ENCODE measurements at places on chromosomes 7 and 10. TPM values are rescaled to one million over a fixed set of nuclear protein-coding genes. Genes with fewer than 3 reads are reported as not detected.

DNA sequence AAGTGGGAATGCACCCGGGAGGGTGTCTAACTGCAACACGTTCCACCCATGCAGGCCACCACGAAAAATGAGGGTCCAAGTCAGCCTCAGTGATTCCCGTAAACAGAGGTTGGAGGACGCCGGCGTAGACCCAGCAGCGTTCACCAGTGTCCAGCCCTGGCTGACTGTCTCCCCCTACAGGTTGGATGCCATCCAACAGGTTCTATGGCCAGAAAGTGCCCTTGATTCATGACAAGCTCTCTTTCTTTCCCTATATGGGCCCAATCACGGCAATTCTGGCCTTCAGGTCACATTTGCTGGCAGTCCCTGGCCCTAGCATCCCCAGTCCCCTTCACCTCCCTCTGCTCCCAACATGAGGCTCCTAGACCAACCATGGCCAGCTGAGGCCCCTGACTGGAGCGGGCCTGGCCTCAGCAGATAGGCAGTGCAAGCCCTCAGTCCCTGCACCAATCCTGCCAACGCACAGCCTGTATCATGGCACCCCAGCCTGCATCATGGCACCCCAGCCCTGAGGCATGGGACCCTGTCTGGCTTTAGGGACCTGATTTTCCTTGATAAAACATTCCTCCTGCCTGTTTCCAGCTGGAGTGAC is 227.4 kb downstream of the GRID1 start:
- H3K4me3 ChIP-seq: no peak overlapping the region
- H3K36me3 ChIP-seq: no peaks in the 10 kb centered on the region
- H3K4me1 ChIP-seq: no peaks in the 10 kb centered on the region
- H3K27ac ChIP-seq: no peak overlapping the region
- DNase-seq: peak; percentile 30

Gene PDK4
- total RNA-seq: 294 TPM

GRCh38 chr7:45257284-45257683 is 99.7 kb downstream of the RAMP3 start:
- H3K27ac ChIP-seq: no peak overlapping the region

DNA sequence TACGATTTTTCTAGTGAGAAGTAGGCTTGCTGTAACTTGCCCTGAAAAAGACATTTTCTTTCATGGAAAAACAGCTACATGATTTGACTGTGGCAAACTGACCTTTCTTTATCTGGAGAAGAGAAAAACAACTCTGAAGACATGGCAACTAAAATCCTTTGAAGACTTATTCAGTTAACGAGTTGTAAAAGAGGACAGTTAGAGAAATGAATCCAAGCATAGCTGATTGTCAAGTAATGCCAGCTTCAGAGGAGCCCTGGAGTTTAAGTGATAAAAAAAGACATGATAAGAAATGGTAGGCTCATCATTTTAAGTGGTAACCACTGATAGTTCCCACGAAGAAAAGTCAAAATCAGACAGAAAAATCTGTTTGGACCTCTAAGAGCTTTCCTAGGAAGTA is 19.6 kb downstream of the TMEM229A start:
- no peak overlapping the region for H3K27ac ChIP-seq
- H3K27me3 ChIP-seq: no peaks in the 10 kb centered on the region
- H3K4me1 ChIP-seq: no peaks in the 10 kb centered on the region
- no peaks in the 10 kb centered on the region for H3K36me3 ChIP-seq

DNA sequence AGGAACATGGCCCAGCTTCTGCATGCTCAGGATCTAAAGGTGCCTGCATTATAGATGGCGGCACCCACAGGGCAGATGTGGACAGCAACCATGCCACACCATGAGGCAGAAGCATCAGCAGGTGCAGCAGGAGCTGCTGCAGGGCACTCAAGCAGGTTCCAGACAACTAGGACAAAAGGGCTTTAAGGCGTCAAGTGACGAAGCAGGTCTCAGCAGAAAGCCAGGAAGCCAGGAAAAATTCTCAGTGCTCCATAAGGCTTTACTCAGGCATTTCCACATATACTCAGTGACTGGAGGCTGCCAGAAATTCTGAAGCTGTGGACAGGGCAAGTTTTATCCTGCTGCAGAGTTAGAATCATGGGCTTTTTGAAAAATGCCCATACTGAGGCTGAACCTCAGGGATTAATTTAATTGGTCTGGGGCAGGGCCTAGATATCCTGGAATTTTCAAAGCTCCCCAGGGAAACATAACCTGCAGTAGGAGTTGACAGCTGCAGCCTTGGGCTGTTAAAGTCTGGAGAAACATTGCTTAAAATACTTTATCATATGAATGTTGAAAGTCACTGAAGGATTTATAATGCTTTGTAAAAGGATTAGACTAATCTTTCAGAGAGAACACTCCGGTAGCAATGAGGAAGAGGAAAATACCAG is 68.1 kb upstream of the RNF148 start:
- H3K4me1 ChIP-seq: no peaks in the 10 kb centered on the region
- no peak for DNase-seq
- H3K4me3 ChIP-seq: no peak overlapping the region
- H3K27ac ChIP-seq: no peak overlapping the region
- no peaks in the 10 kb centered on the region for H3K36me3 ChIP-seq

Gene PON3
- 0.55 TPM for total RNA-seq

GRCh38 chr7:100632951-100633717 is 8.2 kb downstream of the TFR2 start:
- no peaks in the 10 kb centered on the region for H3K27me3 ChIP-seq
- no peak overlapping the region for H3K27ac ChIP-seq
- peak; percentile 84 for DNase-seq
- peak overlapping the region; percentile 24 for H3K4me3 ChIP-seq
- H3K4me1 ChIP-seq: no peaks in the 10 kb centered on the region
- H3K36me3 ChIP-seq: no peaks in the 10 kb centered on the region

DNA sequence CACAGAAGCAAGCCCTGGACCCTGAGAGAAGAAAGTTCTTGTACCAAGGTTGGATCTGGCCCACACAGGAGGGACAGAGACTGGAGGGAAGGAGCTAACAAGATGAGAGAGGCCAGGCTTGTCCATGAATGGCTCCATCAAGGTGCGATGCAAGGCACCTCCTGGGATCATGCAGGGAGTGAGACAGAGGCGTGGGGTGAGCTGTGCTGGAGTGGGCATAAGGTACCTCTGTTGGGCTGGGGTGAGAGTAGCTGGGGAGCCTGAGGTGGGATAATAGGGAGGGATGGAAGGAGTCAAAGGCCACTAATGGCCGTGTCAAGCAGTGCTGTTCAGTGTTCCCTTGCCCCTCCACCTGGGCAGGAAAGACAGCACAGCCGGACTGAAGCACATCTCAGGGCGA is 9.9 kb downstream of the TMEM72 start:
- DNase-seq: no peak
- no peak overlapping the region for H3K4me3 ChIP-seq
- no peak overlapping the region for H3K27ac ChIP-seq
- H3K27me3 ChIP-seq: no peaks in the 10 kb centered on the region
- H3K4me1 ChIP-seq: no peaks in the 10 kb centered on the region

- no peaks in the 10 kb centered on the region for H3K27me3 ChIP-seq
- H3K4me3 ChIP-seq: no peak overlapping the region
- H3K4me1 ChIP-seq: no peaks in the 10 kb centered on the region
- H3K27ac ChIP-seq: no peak overlapping the region
- no peak for DNase-seq
- H3K36me3 ChIP-seq: no peaks in the 10 kb centered on the region
Measured at GRCh38 chr10:24737001-24737400, 13.3 kb upstream of the ARHGAP21 start.

DNA sequence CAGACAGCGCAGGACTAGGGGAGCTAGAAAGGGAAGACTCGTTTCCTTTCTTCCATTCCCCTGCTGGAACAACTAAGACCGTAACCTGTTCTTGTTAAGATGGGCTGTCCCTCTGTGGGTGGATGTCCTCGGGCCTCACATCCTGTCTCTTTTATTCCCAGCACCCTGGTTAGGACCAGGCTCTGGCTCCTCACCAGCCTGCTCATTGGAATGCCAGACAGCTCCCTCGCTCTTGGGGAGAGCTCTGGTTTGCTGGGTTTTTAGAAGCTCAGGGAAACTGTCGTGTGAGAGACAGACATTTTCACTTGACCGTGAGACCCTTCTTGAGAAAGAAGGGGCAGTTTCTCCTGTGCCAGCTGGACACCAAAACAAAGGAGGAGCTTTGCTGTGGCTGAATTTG is 58.1 kb upstream of the HABP2 start:
- no peak overlapping the region for H3K27ac ChIP-seq
- no peaks in the 10 kb centered on the region for H3K27me3 ChIP-seq
- no peak for DNase-seq
- H3K4me3 ChIP-seq: no peak overlapping the region
- no peaks in the 10 kb centered on the region for H3K36me3 ChIP-seq

DNA sequence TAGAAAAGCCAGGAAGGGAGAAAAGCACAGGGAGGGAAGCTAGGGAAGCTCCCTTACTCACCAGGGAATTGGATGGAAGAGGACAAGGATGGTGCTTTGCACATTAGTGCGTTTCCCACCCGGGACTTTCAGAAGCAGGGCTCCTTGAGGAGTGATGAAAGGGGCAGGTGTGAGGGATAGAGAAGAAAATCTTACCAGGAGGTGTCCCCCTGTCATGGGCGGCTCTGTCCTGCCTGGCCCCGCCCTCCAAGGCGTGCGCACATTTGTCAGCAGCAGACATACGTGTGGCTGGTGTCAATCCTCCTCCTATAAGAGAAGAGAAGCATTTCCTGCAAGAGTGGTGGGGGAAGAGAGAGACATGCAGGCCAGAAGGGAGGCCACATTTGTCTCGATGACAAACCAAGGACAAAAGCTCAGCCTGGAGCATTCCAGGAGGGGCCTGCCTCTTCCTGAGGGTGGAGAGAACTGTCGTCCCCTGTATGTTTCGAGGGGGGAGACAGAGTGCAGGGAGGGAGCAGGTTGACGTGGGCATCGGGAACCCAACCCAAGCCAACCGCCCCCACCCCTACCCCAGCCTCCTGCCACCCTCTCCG is 47.4 kb upstream of the COMTD1 start:
- no peak for DNase-seq
- no peaks in the 10 kb centered on the region for H3K4me1 ChIP-seq
- H3K4me3 ChIP-seq: no peak overlapping the region
- no peaks in the 10 kb centered on the region for H3K36me3 ChIP-seq

- H3K27me3 ChIP-seq: no peaks in the 10 kb centered on the region
- no peaks in the 10 kb centered on the region for H3K4me1 ChIP-seq
- no peak overlapping the region for H3K27ac ChIP-seq
- H3K4me3 ChIP-seq: no peak overlapping the region
Measured at GRCh38 chr7:51187941-51188340, 128.7 kb downstream of the COBL start.

- no peaks in the 10 kb centered on the region for H3K27me3 ChIP-seq
- no peaks in the 10 kb centered on the region for H3K4me1 ChIP-seq
- H3K36me3 ChIP-seq: no peaks in the 10 kb centered on the region
- no peak overlapping the region for H3K4me3 ChIP-seq
- no peak for DNase-seq
- H3K27ac ChIP-seq: no peak overlapping the region
Measured at GRCh38 chr10:60513281-60513680, 123.6 kb upstream of the ANK3 start.

Gene FGFR2
- 13.1 TPM for total RNA-seq

- H3K4me1 ChIP-seq: no peaks in the 10 kb centered on the region
- no peak overlapping the region for H3K4me3 ChIP-seq
- no peaks in the 10 kb centered on the region for H3K36me3 ChIP-seq
- DNase-seq: no peak
Measured at GRCh38 chr7:147411096-147411495, 1179.5 kb upstream of the C7orf33 start.

DNA sequence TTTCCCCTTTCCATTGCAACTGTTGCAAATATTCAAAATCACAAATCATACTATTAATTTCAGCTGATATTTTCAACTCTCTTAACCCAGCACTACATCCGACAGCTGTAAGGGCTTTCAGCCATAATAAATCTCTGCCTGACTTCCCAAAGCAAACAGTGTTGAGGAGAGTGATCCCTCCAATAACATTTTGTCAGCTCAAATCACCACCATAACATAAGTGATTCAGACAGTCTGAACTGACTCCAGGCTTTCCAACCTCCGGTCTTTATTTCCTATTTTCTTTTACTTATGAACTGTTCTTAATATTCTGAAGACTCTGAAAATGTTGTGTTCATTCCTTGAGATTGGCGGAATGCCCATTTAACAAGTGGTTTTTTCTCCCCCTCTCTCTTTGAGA is 1085.9 kb downstream of the GATA3 start:
- H3K4me3 ChIP-seq: no peak overlapping the region
- no peak for DNase-seq
- H3K27me3 ChIP-seq: no peaks in the 10 kb centered on the region
- H3K4me1 ChIP-seq: no peaks in the 10 kb centered on the region
- H3K36me3 ChIP-seq: no peaks in the 10 kb centered on the region
- H3K27ac ChIP-seq: no peak overlapping the region

Gene EPO
- not detected for total RNA-seq

DNA sequence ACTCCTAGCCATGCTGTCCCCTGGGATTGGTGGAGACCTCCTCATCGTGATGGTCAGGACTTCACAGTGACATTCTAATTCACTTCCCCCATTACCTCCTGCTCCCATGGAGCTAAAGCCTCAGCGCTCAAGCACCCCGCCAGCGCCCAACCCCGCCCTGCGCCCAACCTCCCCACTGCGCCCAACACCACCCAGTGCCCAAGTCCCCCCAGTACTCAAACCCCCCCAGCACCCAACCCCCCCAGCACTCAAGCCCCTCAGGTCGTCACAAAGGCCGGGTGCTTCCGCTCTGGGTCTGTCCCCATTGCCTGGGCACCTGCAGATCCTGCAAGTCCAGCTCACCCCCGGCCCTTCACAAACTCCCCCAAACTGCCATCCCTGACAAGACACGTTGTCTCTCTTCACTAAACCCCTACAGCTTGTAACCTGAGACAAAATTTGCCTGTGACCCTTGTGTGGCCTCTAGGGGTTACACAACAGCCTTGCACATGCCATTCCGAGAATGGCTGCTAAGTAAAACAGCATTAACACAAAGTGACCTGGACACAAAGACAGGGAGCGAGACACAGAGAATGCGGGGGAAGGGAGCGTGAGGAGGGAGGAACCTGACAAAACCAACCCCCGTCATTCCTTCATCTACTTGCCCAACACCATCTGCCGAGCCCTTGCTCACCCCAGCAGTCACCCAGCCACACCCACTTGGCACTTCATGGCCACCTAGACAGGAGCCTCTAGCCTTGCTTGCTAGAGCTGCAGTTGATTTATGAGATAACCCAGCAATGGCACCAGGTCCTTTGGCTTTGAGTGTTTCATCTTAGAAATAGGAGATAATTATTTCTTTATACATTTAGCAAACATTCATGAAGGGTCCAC is 107.8 kb downstream of the ADARB2 start:
- DNase-seq: peak; percentile 51
- no peak overlapping the region for H3K4me3 ChIP-seq
- H3K36me3 ChIP-seq: no peaks in the 10 kb centered on the region

- no peaks in the 10 kb centered on the region for H3K27me3 ChIP-seq
- no peak overlapping the region for H3K27ac ChIP-seq
- DNase-seq: peak; percentile 24
Measured at GRCh38 chr7:4606797-4607196, 75.3 kb upstream of the FOXK1 start.

GRCh38 chr7:6171532-6172223 is 100.7 kb downstream of the CYTH3 start:
- no peak for DNase-seq
- H3K27ac ChIP-seq: peak overlapping the region; percentile 7
- H3K27me3 ChIP-seq: no peaks in the 10 kb centered on the region
- peaks cover 1% of the 10 kb centered on the region for H3K4me1 ChIP-seq
- H3K36me3 ChIP-seq: no peaks in the 10 kb centered on the region

Gene TACR2
- not detected for total RNA-seq

Gene SPDYE2
- not detected for total RNA-seq
